ENCODE measurements at places on chromosomes 6 and 20.

GRCh38 chr6:26554697-26555504, 16.7 kb downstream of the HMGN4 start:
- peak; percentile 66 for DNase-seq

DNA sequence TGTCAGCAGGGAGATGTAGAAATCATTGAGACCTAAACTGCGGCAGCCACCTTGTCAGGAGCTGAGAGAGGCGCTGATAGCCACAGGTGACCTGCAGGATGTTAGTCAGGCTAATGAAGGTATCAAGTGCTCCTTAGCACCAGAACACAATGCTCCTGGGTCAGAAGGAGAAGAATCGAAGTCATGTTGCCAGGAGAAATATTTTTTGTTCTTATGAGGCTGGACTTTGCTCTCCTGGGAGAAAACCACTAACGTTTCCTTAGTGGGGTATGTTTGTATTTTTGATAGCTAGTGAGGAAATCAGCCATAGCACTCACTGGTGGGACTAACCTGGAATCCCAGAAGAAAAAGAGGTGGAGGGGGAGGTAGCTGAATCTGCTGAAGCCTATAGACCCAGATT, 120.9 kb upstream of the LRFN2 start:
- DNase-seq, result no peak

DNA sequence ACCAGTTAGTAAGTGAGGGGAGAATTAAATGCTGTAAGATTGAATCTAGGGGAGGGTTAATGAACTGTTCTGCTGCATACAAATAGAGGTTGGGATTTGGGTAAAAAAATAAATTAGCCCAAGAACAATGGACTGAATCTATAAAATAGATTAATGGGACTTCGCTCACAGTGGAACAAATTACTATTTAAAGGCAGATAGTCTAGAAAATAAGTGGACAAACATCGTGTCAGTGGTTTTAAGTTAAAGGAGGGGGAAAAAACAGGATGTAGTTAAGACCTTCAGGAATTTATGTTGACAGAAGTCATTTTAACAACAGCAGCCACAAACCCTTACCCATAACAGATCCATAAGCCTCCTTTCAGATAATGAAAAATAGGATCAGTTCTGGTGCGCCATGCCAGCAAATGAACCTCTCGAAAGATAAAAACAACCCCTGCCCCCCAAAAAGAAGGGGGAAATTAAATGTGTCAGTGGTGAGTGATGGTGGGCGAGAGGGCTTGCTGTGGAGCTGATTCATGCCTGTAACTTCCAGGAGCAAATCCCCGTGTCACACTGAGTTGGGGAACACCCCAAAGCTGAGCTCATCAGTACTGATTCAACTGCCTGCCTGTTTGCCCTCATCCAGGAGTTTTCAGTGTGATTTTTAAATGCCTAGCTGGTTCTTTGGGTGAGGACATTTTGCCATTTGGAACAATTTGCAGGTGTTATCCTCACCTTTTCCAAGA, 86.8 kb downstream of the PPP1R14C start:
- no peak for DNase-seq

- DNase-seq, result no peak
Observed at GRCh38 chr6:117195728-117196127, 69.6 kb upstream of the VGLL2 start.

- DNase-seq, result no peak
Observed at GRCh38 chr6:124868481-124868880, 93.8 kb upstream of the RNF217 start.

- DNase-seq, result no peak
Observed at GRCh38 chr6:143575901-143576426, 64.4 kb upstream of the FUCA2 start.

- DNase-seq, result no peak
Observed at GRCh38 chr6:91464201-91464600, 877.3 kb upstream of the MAP3K7 start.

- no peak for DNase-seq
Observed at GRCh38 chr6:30093951-30094661, 18.5 kb upstream of the RNF39 start.
